ENCODE measurements at places on chromosomes 12 and 14.
A peak's percentile ranks its signal among the peaks of the same experiment; 100 is the strongest.

DNA sequence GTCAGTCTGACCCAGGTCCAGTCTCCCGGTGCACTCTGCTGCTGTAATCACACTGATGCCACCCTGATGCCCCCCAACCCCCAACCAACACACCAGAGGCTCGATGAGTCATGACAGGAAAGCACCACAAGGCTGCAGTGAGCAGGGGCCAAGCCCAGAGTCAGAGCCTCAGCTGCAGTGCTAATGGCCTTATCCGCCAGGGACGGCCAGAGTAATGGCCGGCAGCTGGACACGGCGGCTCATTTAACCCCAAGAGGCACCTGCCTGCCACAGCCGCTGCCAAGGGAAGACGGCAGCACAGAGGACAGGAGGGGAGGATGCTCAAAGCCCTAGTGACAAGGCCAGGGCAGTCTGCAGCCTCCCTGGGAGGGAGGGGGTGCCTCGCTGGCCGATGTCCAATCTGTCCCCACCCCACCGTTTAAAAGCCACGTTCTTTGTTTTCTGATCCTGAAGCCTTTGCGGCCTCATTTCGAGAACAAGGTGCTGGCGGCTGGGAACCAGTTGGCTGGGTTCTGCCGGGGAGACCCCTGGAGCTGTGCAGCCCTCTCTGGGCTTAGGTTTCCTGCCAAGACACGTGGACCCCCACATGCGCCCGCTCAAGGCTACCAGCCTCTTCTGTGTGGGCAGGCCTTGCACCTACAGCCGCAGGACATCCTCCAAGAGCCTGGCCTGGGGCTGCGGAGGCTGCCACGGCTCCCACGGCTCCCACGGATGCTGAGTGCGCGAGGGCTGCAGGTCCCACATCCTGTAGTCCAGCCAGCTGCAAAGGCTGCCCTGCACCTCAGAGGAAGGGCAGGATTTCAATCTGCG lies 13.1 kb downstream of the CCDC85C start:
- DNase-seq, result peak; percentile 41

GRCh38 chr12:93580682-93581081 lies 8.2 kb downstream of the SOCS2 start:
- no peak for DNase-seq

GRCh38 chr12:66804563-66804974 lies 125.7 kb upstream of the GRIP1 start:
- no peak for DNase-seq

- peak; percentile 14 for DNase-seq
These were observed 30.3 kb upstream of the ESR2 start for GRCh38 chr14:64324461-64324860.

- peak; percentile 97 for DNase-seq
These were observed 22.7 kb upstream of the EID3 start for GRCh38 chr12:104280717-104281458.

DNA sequence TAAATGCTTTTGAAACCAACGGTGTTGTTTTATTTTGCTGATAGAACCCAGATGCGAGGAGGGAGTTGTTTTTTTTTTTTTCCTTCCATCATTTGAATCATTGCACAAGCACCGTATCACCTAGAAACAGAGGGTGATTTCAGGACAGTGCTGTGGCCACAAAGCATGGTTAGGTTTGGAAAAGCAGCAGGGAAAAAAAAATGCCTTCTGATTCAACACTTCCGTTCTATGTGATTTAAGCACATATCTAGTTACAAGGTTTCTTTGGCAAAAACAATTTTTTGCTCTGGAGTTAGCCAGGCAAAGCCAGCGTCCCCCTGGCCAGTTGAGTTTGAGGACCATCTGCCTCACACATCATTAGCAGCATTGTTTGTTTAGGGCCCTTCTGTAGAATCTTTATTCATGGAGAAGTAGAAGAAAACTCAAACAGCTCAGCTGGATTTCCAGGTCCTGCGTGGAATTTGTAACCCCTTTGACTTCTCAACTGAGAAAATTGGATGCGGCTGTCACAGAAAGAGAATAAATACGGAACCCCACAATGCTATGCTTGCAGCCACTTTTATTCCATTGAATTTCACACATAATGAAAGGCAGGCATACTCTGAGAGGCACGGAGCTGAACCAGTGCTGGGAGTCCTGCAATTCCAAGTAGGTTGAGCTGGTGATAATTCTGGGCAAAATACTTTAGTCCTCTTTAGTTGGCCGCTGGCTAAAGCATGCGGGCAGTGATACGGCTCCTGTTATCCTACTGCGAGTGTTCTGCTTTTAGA lies 17.0 kb upstream of the WNT5B start:
- DNase-seq, result peak; percentile 95

DNA sequence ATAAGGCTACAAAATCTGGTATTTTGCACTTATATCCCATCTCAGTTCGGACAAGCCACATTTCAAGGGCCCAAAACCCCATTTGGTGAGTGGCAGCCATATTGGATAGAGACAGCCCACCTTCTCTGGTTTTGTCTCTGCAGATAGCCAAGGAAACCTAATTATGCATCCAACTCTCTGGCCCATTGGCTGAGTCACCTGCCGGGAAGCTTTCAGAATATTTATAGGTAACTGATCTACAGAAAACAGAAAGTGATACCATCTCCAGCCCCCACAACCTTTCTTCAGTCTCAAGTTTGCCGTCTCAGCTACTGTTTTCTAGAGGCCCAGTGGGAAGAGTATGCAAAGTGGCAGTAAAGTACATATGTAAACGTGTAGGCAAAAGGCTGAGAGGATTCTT lies 33.7 kb upstream of the PPP1CC start:
- DNase-seq, result no peak

GRCh38 chr12:104410786-104411185 lies 46.0 kb upstream of the CHST11 start:
- peak; percentile 61 for DNase-seq

DNA sequence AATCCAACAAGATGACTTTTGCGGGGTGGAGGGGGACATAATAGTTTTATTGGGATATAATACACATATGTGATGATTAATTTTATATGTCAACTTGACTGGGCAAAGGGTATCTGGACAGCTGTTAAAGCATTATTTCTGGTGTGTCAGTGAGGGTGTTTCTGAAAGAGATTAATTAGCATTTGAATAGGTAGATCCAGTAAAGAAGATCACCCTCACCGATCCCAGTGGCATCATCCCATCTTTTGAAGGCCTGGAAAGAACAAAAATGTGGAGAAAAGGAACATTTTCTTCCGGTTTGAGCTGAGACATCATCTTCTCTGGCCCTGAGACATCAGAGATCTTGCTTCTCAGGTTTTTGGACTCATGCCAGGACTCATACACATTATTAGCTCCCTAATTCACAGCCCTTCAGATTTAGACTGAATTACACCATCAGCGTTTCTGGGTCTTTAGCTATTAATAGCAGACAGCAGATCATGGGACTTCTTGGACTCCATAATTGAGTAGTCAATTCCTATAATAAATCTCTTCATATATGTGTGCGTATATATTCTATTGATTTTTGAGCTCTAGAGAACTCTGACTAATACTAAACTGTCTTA lies 283.6 kb downstream of the PCNX1 start:
- no peak for DNase-seq

DNA sequence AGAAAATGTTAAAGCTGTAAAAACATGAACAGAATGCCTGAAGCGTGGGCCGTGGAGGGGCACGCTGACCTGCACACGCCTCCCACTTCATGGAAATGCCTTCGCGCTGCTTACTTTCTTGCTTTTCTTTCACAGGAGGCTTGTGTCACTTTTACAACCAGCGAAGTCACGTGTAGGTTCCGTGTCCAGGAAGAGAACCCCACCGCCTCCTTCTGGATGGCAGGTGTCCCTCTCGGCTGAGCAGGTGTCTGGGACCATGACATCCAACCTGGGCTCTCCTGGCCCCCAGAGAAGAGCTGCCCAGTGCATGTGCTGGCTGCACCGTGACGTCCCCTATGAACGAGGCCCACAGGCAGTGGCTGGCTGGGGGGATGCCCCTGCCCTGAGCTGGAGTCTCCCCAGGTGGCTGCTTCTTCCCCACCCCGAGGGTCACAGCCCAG lies 345.0 kb upstream of the SFSWAP start:
- DNase-seq, result no peak

- peak; percentile 80 for DNase-seq
These were observed 96.3 kb downstream of the GALC start for GRCh38 chr14:87896393-87897380.

DNA sequence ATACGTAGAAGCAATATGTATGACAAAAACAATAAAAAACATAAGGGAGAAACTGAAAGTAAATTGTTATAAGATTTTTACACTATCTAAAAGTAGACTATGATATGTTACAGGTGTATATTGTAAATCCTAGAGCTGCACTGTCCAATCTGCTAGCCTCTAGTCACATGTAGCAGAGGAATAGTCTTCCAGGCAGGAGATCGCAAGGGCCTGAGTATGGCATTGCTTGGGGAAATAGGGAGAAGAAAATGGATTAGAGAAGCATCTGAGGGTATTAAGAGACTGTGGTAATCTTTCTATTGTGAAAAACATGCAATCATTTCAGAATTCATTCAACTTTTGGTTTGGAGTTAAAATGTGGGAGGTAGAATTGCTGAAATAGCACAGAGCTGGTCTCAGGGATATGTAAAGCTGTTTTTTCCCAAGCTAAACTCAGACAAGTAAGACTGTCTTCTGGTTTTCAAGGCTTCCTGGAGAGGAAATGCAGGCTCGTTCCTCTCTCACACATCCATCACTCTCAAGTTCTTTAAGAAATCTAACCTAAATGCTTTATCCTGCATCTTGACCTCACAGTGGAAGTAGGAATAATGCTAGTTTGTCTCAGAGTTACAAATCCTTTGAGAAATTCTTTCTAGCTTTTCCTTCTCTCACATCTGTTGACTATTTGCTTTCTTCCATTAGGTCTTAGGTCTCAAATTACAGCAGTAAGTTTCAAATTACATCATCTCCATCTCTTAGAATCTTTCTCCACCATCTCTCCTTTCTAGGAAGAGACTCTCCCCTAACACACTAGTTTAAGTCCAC lies 7.6 kb upstream of the CCDC184 start:
- peak; percentile 28 for DNase-seq

DNA sequence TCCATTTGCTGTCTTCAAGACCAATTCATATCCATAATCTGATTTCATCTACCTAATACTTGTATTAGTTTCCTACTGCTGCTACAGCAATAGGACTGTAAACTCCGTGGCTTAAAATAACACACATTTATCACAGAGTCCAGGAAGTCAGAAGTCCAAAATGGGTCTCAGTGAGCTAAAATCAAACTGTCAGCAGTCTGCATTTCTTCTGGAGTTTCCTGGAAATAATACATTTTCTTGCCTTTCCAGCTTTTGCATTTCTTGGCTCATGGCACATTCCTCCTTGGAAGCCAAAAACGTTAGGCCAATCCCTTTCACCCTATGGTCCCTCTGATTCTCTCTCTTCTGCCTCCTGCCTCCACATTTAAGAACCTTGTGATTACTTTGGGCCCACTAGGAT lies 239.8 kb downstream of the PRKD1 start:
- peak; percentile 30 for DNase-seq

DNA sequence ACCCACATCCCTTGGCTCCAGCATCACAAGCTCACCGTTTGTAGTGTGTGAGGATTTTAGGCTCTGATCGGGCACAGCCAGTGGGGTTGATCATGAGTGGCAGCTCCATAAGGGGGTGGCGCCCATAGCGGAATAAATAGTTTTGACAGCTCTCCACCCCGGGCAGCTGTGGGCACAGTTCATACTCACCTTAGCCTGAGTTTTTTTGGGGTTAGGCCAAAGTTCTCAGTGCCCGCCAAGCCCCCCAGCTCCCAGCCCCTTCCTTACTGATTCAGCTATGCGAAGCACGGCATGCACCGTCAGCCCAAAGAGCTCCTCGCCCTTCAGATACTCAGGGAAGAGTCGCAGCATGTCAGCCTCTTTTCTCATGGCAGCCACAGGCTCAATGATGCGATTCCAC lies 6.0 kb upstream of the PRKAG1 start:
- DNase-seq, result no peak

DNA sequence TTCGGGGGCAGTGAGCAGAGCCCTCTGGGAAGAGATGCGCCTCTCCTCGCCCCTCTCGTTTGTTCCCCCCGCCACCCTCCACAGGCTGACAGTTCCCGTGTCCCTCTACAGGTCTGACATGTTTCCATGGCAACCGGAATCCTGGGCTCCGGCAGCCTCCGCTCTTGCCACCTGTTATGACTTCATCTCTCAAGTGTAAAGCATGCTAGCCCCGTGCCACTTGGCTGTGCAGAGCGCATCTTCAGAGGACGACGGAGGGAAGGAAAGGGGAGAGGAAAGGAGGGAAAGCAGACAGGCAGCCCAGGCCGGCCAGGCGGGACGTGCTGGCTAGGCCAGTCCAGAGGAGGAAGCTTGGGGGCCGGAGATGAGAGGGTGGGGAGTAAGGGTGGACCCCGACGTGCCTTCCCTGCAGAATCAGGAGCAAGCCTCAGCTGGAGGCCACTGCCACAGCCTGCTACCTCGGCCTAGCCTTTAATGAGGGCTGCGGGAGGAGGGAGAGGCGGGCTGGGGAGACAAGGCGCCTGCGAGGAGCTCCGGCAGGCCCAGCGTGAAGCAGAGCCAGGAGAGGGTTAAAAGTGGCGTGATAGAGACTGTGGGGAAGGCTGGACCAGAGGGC lies 214.3 kb downstream of the DPF3 start:
- DNase-seq, result no peak

DNA sequence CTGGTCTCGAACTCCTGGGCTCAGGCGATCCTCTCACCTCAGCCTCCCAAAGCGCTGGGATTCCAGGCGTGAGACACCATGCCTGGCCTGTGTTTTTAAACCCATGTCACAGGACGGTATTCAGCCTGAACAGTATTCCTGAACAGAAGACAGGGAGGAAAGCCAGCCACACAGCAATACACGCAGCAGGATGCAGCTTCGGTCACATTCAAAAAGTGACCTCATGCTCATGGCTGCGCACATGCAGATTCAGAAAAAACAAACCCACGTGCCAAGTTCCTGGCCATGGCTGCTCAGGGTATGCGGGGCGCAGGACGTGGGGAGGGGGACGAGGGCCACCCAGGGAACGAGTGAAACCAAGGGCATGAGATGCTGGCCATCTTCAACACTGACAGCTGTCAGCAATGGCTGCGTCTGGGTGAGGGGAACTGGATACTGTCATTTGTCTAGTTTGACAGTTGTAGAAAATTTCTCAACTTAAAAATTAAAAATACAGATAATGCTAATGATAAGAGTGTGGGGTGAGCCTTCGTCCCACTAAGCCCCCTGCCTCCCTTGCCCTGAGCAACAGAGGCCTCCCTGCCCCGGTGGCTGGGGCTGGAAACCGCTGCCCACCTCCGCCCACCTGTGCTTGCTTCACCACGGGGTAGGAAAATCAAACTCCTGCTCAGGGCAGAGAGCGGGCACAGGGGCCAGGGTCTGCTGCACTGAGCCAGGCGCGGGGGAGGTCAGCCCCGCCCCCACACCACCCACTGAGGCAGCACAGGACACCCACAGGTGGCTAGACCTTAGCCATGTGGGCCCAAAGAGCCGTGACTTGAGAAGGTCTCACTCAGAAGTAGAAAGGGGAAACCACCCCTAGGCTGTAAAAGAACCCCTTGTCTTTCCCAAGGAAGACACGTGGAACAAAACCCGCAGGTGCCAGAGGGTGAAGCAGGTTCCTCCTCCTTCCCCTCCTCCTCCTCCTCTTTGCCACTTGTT lies 84.2 kb downstream of the SCARB1 start:
- DNase-seq, result no peak

All from fibroblast of the aortic adventitia (primary cell).